SIG-M5 (cell line): ENCODE measurements at places on chromosomes 13 and 19.

DNA sequence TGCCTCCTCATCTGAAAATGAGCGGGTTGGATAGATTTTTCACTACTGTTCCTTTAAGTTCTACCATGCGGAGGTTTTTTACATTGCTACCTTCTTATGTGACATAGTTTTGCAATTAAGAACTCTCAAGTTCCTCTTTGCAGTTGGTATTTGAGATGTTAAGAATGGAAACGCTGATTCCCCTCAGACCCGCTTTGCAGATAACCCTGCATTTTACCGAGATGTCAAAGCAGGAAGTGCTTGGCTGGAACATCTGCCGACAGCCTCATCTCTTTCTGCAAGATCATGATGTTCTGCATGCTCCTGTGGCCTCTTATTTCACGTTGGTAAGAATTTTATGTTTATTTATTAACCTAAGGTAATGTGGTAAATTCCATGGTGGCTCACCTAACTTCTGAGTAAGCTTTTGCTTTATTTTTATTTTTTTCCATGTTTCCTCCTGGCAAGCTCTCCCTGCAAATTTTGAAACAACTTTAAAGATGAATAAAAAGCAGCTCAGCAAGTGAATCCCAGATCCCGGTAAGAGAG, 22.5 kb downstream of the PABPC3 start:
- DNase-seq: no peak

- DNase-seq: no peak
These were observed 1.9 kb downstream of the SIGLEC14 start for GRCh38 chr19:51644636-51645271.

GRCh38 chr19:40640744-40641143, 39.6 kb downstream of the LTBP4 start:
- DNase-seq: no peak

DNA sequence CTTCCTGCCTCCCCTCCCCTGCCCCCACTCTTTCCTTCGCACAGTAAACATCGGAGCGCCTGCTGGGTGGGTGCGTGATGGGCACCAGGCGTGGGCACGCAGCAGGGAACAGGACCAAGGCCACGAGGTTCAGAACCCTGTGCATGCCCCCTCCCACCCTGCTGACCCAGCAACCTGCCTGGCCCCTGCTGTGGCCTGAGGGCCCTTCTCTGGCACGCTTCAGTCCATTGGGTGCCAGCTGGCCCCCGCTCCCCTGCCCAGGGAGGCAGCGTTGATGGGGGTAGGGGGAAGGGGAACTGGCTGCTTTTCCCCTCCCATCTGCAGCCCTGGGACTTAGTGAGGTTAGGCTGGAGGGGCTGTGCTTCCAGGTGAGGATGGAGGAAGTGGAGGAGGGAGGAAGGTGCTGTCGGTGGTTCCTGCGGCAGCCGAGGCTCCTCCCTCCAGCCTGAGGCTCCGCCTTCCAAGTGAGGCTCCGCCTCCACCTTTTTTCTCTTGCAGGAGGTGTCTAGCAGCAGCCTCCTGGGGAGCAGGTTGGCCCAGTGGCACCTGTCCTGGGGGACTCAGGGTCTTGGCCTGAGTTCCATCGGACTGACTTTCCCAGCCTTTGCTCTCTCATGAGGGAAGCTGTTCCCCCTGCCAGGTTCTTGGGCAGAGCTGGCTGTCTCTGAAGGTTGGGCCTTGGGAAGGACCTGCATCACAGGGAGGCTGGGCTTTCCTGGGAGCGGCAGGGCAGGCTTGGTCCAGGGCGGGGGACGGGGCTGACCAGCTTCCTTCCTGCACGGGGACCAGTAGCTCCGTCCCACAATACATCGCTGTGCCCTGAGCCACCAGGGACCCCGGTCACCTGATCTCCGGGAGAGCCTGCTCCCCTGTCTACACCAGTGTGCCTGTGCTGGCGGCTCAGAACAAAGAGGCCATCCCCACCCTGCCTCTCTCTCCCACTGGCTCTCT, 7.3 kb downstream of the PIAS4 start:
- no peak for DNase-seq

- no peak for DNase-seq
These were observed 11.2 kb upstream of the ZNF358 start for GRCh38 chr19:7504684-7505083.

- no peak for DNase-seq
These were observed 22.5 kb upstream of the SLC35E1 start for GRCh38 chr19:16594681-16595091.

DNA sequence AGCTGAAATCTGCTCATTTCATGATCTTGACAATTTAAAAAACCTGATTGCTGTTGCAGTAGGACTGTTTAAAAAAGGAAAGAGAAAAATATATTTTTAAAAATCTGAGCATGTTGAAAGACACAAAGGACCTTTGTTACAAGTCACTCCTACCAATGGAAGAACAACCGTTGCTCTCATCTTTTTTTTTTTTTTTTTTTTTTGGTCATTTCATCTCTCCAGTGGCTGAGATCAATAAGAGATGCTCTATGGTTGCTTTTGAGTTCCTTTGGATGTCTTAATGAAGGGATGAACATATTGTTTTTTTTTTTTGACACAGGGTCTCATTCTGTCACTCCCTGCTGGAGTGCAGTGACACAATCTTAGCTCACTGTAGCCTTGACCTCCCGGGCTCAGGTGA, 29.2 kb downstream of the LRCH1 start:
- DNase-seq: no peak

GRCh38 chr13:37194428-37194861, 89.0 kb upstream of the CSNK1A1L start:
- DNase-seq: no peak

DNA sequence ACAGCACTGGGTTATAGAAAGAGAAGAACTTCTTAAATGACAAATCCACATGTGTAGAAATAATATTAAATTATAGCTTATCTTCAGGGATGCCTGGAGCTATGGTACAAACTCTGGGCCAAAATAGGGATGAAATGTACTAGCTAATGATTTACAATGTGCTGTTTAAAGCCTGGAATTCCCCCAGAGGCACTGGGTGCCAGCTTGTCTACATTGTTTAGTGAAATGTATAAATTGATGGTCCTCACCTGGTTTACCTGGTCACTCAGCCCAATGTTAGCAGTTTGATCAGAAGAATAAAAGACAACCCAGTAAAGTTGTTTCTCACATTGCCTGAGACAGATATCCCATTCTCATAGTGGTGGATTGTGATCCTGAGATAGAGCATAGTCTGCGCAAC, 597.2 kb downstream of the DIAPH3 start:
- DNase-seq: no peak

DNA sequence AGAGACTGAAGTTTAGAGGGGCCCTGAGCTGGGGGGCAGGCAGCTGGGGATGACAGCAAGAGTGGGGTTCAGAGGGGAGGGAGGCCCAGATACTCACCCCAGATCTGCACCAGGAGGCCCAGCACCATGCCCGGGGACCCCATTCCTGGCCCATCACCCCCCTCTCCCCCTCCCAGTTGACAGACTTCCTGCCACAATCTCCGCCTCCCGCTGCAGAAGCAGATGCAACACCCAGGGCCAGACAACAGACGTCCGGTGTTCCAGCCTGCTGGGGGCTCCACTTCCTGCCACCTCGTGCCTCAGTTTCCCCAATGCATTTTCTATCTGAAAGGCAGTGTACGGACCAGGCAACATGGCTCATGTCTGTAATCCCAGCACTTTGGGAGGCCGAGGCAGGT, at the start of gene TMIGD2:
Gene TMIGD2, minus strand, starts transcription at position 147 of the 398 bp plus-strand sequence. Its CDS starts 4 bp downstream, at position 143.
- DNase-seq: no peak

DNA sequence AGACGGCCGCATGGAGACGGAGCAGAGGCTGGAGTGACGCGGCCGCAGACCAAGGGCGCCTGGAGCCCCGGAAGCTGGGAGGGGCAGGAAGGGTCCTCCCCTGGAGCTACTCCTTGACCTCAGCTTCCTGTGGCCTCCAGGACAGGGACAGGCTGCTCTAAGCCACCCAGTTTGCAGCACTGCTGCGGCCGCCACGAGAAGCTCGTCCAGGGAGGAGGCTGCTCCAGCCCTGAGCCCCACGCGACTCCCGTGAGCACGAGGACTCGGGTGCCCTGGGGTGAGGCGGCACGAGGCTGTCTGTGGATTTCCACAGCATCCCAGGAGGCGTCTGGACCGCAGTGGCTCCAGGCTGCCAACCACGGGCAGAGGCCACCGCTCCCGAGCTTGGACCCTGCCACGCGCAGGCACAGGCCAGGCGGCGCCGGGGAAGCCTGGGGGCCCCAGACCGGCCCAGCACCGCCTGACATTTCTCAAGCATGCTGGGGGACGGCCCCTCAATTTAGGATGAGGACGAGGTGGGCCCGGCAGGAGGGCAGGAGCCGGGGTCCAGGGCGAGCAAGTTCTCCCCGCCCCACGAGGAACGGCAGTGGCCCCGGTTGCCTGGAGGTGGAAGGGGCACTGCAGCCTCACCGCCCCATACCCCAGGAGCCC, 10.7 kb downstream of the SBNO2 start:
- DNase-seq: no peak
